ENCODE measurements at places on chromosomes 3 and 15. TPM values are rescaled to one million over a fixed set of nuclear protein-coding genes. Genes with fewer than 3 reads are reported as not detected.

The RAB11A gene
- 320 TPM for total RNA-seq

- no peak for DNase-seq
These were observed 61.7 kb downstream of the STRIT1 start for GRCh38 chr3:155231792-155232191.

- no peak for DNase-seq
These were observed 93.3 kb upstream of the HACD2 start for GRCh38 chr3:123678108-123678511.

DNA sequence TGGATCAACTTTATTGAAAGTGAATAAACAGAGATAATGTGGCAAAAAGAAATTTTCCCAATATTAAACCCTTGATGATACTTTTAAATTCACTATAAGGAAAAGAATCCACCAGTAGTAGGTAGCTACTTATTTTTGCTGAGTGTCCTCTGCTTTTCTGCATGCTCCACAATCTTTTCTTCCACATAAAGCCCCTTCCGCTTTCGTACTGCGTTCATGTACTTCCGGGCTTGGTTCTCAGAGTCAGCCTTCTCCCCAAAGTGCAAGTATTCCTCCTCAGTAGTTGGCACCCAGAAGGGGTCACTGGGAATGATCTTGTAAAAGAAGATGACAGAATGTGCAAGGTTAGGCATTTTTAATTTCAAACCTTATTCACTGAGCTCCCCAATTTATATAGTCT is 84.4 kb upstream of the MEX3B start:
- no peak for DNase-seq

- DNase-seq = no peak
These were observed 20.7 kb upstream of the LRRC2 start for GRCh38 chr3:46586738-46587246.

DNA sequence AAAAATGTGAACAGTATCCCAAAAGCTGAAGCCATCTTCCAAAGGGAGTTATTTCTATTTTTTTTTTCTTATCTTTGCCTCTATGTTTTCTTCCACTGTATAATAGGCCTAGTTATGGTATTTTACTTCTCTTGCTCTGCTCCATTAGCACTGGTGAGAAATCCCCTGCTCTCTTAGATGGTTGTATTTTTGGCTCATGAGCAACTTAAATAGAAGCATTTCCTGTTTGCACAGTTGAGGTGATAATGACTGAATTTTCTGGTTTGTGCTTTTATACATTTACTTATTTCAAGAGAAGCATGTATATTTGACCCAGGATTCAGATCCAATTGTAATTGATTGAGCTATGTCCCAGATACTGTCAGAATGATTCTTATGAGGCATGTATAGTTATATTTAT is 61.6 kb upstream of the CD200R1L start:
- DNase-seq = no peak

The CLDN18 gene
- total RNA-seq = not detected

DNA sequence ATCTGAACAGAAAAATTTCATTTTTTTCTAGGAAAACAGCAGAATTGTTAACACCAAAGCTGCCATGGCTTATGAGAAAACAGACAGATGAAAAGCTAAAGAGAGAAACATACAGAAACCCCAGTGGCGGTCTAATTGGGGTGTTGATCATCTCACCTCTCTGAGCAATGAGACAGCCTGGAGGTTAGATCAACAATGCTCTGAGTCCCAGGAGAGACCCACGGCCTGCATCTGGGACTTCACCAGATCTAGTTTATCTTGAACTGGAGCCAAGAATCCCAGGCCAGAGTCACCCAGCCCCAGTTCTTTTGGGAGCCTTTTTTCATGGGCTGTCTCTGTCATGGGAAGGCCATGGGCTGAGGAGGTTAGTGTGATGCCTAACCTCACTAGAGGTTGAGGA is 3.5 kb upstream of the GALNT15 start:
- no peak for DNase-seq

GRCh38 chr3:134336587-134336986 is 37.7 kb downstream of the AMOTL2 start:
- DNase-seq = no peak

DNA sequence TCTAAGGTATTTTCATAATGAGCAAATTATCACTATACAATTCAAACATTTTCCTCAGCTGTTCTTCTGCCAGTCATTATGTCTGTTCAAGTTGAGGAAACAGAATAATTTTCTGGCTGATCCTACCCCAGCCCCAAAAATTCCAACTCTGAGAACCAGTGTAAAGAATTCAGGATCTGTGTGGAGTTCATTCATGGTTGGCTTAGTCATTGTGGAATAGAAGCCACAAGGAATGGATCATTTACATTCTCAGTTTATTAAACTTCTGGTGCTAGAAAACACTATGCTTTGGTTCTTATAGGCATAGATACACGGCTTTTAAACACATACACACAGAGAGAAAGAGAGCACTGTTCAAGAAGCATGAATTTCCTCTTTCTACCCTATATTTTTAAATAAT is 134.6 kb downstream of the CMSS1 start:
- no peak for DNase-seq

DNA sequence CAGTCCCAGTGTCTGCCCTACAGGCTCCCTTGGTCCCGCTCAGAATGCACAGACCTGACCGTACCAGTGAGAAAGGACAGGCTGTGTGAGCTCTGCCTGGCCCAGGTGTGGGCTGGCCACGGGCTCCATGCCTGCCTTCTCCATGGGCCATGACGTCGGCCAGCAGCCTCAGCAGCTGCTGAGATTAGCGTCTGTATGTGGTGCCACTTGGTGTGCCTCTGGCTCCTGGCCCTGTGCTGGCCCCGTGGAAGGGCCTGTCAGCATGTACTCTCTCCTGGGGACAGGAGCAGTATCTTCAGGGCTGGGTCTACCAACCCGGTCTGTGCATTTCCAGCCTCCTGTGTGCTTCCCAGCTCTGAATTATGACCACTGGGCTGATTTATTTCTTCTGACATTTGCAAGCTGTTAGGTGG is 25.7 kb downstream of the KLF13 start:
- DNase-seq = no peak

DNA sequence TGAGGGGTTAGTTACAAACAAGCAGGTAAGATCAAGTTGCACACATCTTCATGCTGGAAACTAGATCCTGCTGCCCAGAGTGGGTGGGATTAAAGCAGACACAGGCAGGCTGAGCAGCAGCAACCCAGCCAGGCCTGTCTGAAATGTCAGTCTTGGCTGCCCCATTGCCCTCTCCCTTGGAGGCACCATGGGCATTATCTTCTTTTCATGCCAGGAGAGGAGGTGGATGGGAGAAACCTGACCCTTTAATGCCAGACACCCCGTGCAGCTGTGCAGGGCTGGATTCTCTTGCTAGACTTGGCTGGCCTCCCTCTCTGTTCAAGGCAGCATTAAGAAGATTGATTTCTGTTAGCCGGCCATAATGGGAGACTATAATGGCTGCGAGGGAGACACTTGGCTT is 23.0 kb upstream of the EPHB1 start:
- DNase-seq = no peak

DNA sequence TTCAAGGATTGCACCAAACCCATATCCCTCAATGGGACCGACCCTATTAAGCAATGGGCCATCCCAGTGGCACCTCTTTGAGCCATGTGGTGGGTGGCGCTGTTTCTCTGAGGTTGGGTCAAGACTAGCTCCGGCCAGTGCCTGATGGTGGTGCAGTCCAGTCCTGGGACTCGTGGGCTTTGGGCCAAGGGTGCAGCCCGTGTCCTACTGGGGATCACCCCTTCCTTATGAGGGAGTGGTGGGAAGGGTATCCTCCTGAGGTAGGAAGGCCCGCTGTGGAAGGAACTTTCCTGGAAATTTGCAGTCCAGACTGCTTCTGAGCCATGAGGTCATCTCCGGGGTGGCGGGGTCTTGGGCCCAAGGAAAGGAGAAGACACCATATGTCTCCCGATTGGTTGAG is 231.6 kb downstream of the SNRPN start:
- no peak for DNase-seq

The CIP2A gene
- total RNA-seq = 6.8 TPM
